ENCODE measurements at places on chromosomes 2 and 18.
A peak's percentile ranks its signal among the peaks of the same experiment; 100 is the strongest.

- DNase-seq: no peak
Measured at GRCh38 chr2:126658319-126658904, 2.5 kb downstream of the GYPC start.

DNA sequence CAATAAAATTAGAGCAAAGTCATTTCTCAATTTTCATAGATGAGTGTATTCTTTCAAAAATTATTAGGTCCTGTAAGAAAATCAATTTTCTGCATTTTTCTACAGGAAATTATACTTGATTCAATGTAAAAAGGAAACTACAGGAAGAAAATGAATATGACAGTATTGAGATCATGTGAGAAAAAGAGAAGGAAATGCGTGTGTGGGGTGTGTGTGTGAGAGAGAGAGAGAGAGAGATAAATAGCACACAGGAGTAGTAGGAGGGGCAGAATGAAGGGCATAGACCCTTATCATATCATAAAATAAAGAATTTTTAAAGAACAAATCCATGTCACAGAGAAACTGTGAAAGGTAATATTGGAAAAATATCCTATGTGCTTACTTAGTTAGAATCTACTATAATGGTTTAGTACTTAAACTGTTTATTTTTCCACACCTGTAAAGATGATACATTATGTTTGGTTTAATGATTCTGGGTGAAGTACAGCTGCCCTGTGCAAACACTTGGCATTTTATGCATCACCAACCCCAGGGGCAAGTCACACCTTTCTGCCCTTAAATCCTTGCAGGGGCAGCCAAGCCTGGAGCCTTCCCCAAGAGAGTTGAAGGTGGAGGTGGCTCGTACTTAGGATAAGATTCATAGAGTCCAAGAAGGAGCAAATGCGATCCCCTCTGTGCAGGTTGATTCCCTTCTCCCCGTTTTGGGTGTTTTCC, 276.4 kb downstream of the TGIF1 start:
- no peak for DNase-seq

GRCh38 chr2:176679061-176679669, 409.9 kb downstream of the MTX2 start:
- no peak for DNase-seq

GRCh38 chr18:46324087-46324955, 220.1 kb downstream of the HAUS1 start:
- no peak for DNase-seq

- DNase-seq: no peak
Measured at GRCh38 chr18:12394428-12394827, 13.3 kb upstream of the PRELID3A start.

- peak; percentile 33 for DNase-seq
Measured at GRCh38 chr18:80171054-80171872, 62.2 kb downstream of the ADNP2 start.

DNA sequence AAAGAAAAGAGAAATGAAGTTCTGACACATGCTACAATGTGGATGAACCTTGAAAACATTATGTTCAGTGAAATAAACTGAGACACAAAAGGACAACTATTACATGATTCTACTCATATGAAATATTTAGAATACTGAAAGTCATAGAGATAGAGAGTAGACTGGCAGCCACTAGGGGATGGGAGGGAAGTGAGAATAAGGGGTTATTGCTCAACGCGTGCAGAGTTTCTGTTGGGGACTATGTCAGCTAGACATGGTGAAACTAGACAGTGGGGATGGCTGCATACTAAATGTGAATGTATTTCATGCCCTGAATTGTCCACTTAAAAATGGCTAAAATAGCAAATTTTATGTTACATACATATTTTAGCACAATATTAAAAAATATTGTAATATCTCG, 108.7 kb upstream of the ATL2 start:
- no peak for DNase-seq

DNA sequence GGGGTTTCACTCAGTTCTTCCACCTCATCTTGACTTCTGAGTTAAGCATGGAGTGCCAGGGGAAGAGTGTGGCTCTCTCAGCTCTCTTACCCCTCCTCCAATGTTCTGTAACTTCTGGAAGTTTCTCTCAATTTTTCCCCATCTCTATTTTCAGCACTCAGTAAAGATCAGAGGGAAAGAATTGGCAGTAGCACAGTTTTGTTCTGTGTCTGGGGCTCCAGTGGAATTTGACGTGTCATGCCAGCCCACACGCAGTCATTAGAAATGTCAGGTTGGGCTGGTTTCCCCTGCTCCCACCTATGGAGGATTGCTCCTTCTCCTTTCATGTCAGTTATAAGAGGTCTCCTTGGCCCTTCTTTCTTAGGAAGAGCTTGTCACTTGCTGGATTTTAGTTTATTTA, 104.6 kb upstream of the COL3A1 start:
- DNase-seq: no peak

DNA sequence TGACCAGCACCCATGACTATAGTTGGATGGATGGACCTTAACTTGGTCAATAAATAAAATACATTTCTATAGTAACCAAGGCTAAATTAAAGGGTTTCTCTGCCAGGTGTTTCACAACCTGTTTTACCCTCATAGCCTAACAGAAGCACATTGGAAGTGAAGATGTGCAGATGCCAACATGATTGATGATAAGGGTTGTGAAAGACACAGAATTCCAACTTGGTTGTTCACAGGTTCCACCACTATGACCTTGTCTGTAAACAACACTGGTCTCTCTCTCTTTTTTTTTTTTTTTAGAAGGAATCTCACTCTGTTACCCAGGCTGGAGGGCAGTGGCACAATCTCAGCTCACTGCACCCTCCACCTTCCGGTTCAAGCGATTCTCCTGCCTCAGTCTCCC, 37.5 kb upstream of the PTH2R start:
- DNase-seq: no peak

GRCh38 chr2:56335101-56335500, 151.3 kb downstream of the CCDC85A start:
- DNase-seq: no peak

DNA sequence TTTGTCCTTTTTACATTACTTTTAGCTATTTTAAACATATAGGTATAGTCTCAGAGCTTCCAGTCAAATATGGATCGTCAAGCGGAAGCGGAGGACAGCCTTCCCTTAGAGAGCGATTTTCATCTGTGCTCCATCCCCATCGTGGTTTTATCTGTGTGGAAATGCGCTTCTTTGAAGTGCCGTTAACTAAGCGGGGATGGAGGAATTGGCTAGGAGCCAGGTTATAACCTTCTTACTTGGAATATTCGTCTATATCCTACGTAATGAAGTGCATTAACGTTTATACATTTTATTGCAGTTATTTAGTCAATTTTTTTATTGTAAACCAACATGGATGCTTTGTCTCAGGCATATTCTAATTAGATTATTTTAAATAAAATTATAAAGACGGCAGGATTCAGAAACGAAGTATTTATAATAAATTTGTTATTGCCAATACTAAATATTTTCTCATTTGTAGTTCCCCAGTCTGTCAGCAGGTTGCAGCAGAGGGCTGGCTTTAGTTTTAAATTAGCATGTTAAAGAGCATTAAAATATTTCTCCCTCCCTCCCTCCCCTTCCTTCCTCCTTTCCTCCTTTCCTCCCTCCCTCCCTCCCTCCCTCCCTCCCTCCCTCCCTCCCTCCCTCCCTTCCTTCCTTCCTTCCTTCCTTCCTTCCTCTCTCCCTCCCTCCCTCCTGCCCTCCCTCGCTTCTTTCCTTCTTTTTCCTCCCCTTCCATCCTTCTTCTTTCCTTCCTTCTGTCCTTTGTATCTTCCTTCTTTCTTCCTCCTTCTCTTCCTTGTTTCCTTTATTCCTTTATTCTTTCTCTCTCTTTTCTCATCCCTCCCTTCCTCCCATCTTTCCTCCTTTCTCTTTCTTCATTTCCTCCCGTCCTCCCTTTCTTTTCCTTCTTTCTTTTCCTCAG, 80.6 kb upstream of the DOCK10 start:
- no peak for DNase-seq

DNA sequence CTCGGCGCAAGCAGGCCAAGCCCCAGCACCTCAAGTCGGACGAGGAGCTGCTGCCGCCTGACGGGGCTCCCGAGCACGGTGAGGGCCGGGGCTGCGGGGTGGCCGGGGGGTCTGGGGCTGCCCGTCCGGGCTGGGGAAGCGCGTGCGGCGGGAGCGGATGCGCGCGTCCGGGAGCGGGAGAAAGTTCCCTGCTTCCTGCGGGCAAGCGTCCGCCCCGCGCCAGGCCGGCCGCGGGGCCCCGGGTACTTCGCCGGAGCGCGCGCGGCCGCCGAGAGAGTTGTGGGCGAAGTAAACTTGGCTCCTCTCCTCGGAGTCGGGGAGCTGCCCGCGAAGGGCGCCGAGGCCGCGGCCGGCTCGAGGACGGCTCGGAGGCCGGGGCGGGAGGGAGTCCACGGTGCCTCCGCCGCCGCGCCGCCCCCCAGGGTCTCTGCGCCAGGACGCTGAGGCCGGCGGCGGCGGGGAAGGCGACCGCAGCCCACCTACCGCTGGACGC, 707 bp downstream of the SALL3 start:
- no peak for DNase-seq

DNA sequence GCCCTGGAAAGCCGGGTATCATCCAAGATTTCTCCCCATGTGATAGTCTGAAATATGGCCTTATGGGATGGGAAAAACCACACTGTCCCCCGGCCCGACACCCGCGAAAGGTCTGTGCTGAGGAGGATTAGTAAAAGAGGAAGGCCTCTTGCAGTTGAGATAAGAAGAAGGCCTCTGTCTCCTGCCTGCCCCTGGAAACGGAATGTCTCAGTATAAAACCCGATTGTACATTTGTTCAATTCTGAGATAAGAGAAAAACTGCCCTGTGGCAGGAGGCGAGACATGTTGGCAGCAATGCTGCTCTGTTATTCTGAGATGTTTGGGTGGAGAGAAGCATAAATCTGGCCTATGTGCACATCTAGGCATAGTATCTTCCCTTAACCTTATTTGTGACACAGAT, 26.8 kb downstream of the RUFY4 start:
- DNase-seq: no peak

GRCh38 chr18:78792094-78792493, 187.5 kb upstream of the SALL3 start:
- no peak for DNase-seq

DNA sequence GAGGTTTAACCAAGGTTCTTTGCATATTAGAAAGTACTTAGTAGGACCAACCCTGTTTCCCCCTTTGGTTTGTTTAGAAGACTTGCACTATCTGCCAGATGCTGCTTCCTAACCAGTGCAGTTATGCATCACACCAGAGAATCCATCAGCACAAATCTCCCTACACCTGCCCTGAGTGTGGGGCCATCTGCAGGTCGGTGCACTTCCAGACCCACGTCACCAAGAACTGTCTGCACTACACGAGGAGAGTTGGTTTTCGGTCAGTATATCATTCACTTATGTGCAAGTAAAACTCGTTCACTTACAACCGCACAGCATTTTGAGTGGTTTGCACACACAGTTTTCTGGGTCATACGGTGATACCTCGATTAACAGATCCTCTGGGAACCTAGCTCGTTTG, 69.7 kb downstream of the ZNF532 start:
- DNase-seq: no peak

GRCh38 chr2:68807821-68808266, 63.4 kb downstream of the BMP10 start:
- DNase-seq: no peak

- DNase-seq: no peak
Measured at GRCh38 chr2:99648906-99649789, 159.3 kb upstream of the REV1 start.

DNA sequence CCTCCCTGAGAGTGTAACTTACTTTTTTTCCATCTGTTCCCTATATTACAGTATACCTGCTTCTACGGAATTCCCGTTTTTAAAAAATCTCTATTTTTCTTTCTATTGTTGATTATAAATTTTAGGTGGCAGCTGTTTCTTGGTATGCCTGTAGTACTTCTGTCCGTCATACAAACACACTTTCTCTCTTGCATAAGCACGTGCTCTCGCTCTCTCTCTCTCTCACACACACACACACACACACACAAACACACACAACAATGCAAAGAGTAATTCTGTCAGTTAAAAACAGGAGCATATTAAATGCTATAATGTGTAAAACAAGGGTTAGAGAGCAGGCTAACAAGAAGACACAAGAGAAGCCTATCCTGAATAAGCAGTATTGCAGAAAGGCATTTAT, 140.5 kb downstream of the THADA start:
- no peak for DNase-seq

- no peak for DNase-seq
Measured at GRCh38 chr18:61651880-61652268, 240.9 kb downstream of the RNF152 start.

- no peak for DNase-seq
Measured at GRCh38 chr2:128726911-128727310, 408.2 kb upstream of the HS6ST1 start.

GRCh38 chr18:48541026-48541746, 2.4 kb downstream of the CTIF start:
- DNase-seq: peak; percentile 5

DNA sequence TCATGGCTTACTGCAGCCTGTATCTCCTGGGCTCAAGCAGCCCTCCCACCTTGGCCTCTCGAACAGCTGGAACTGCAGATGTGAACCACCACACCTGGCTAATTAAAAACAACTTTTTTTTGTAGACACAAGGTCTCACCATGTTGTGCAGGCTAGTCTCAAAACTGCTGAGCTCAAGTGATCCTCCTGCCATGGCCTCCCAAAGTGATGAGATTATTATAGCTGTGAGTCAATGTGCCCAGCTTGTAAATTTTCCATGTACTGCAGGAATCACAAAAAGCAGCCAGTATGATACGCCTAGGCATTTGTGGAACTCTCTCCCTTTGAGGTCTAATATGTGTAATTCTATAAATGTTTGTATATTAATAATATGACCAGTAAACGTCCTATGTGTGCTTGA, 59.9 kb downstream of the MSH6 start:
- no peak for DNase-seq

- no peak for DNase-seq
Measured at GRCh38 chr2:196990788-196991461, 64.4 kb upstream of the PGAP1 start.

DNA sequence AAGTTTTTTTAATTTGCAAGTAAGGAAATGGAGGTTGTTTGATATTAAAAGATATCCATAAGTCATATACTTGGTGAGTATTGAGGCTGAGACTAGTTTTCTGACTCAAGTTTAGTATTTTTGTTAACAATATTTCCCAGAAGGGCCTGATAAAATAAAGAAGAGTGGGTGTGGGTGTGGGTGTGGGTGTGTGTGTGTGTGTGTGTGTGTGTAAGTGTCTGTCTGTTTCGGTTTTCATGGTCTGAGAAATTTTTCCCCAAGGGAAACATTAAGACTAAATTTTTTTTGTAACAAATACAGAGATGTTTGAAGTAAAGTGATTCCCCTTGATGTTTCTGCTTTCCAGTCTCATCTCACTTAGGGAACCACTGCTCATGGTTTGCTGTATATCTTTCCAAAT, 36.5 kb downstream of the PPM1B start:
- no peak for DNase-seq

- no peak for DNase-seq
Measured at GRCh38 chr2:19471491-19471890, 113.1 kb upstream of the OSR1 start.

DNA sequence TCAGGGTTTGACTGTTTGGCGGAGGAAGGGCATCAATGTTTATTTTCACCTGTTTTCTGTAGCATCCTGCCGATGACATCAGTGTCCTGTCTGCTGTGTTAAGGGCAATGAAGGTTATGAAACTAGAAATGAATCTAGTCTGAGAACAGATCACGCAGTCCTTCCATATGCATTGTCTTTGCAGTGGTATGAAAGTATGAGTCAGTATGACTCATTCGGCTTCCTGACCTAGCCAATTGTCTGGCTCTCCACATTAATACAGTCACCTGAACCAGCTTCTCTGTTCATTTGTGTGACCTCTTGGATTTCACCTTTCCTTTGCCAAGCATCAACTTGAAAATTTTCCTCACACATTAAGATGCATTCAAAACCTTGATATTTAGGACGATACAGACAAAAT, 353.8 kb downstream of the RND3 start:
- DNase-seq: no peak
